HFFc6 (cell line): ENCODE measurements at places on chromosomes 6 and 20.

- peak; percentile 45 for DNase-seq
These were observed 933.4 kb downstream of the TFAP2A start for GRCh38 chr6:9481292-9482029.

DNA sequence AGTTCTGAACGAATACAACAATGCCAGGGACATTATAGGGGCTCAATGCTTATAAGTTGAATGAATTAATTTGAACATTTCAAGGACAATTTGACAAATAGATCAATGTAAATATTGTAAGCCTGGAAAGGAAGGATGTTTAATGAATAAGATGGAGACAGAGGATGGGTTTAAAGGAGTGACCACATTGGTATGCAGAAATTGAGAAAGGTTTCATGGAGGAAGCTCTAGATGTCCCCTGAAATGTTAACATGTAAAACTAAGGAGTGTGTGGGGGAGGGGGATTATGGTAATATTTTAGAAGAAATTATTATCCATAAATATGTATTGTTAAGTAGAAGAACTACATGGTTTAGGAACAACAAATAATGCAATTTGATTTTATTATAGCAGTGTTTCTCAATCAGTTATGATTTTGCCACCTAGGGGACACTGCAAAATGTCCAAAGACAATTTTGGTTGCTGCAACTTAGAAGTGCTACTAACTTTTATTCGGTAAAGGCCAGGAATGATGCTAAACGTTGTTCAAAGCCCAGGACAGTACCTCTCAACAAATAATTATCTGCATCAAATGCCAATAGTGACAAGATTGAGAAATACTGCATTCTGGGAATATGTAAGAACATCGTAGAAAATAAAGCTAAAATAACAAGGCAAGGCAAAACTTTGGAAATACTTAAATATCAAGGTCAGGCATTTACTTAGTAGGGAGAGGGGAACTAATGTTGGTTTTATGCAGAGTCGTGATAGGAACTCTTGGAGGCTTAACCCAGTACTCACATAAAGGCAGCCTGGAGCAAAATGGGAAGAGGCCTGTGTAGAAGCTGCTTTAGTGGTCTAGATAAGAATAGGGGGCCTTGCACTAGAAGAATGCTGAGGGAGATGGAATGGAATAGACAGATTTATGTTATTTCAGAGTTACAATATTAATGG, 686.9 kb upstream of the CITED2 start:
- DNase-seq, result peak; percentile 15

DNA sequence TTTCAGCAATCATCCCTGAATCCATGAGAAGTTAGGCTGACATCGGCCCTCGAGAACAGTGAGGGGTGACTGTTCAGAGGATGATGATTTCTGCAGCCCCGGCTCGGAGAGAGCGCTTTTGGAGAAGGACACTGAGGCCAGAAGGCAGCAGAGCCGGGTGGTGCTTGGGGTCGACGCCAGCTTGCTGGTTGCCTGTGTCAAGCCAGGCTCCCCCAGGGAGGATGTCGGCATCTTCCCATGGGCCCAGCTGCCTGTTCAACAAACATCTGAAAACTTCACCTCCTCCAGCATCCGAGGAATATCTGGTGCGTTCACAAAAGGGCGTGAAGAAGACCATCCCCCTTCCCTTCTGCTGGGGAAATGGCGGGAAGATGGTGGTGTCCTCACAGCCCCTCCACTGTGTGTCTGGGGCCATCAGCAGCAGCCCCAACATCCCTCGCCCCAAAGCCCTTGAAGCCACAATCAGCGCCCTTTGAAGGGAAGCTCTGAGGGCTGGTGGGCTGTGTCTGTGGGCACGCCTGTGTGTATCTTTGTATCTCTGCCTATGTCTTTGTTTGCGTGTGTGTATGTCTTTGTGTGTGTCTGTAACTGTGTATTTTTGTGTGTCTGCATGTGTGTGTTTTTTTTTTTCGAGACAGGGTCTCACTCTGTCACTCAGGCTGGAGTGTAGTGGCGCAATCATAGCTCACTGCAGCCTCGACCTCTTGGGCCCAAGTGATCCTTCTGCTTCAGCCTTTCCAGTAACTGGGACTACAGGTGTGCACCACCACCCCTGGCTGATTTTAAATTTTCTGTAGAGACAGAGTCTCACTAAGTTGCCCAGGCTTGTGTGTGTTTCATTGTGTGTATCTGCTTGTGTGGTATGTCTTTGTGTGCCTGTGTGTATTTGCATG, 97.9 kb downstream of the SULF2 start:
- no peak for DNase-seq

DNA sequence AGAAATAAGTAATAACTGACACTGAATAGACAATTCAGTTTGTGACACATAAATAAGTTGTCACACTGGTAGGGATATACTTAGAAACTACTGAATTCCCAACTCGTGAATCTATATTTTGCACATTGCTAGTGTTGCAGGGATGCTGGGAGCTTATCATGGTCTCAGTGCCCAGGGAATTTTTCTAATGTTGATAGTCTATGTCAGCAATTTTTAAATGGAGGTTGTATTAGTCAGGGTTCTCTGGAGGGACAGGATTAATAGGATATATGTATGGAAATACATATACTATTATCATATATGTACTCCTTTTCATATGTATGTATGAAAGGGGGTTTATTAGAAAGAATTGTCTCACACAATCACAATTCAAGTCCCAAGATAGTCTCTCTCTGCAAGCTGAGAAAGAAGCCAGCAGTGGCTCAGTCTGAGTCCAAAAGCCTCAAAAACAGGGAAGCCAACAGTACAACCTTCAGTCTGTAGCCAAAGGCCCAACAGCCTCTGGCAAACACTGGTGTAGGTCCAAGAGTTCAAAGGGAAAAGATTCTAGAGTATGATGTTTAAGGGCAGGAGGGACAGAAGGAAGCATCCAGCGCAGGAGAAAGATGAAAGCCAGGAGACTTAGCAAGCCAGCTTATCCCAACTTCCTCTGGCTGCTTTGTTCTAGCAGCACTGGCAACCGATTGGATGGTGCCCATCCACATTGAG, 980.9 kb upstream of the GJE1 start:
- DNase-seq, result no peak

DNA sequence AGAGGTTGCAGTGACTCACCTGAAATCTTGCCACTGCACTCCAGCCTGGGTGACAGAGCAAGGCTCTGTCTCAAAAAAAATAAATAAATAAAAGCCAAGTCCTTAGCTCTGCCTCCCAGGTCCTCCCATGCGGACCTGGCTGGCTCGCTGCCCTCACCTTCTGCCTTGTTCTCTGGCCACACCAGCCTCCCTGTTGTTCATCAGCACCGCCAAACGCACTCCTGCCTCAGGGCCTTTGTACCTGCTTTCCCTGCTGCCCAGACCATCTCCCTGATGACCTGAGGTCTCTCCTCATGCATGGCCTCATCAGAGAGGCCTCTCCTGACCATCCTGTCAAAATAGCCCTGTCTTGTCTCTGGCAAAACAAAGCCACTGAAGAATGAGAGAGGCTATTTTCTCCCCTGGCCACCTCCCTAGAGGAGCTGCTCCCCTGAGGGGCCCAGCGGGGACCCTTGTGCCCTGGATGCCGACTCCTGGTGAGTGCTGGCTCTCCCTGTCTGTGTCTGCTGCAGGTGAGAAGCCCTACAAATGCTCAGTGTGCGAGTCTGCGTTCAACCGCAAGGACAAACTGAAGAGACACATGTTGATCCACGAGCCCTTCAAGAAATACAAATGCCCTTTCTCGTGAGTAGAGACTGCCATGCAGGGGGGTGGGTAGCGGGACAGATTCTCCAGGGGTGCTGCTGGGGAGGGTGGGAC, 22.6 kb upstream of the CHMP4B start:
- no peak for DNase-seq

DNA sequence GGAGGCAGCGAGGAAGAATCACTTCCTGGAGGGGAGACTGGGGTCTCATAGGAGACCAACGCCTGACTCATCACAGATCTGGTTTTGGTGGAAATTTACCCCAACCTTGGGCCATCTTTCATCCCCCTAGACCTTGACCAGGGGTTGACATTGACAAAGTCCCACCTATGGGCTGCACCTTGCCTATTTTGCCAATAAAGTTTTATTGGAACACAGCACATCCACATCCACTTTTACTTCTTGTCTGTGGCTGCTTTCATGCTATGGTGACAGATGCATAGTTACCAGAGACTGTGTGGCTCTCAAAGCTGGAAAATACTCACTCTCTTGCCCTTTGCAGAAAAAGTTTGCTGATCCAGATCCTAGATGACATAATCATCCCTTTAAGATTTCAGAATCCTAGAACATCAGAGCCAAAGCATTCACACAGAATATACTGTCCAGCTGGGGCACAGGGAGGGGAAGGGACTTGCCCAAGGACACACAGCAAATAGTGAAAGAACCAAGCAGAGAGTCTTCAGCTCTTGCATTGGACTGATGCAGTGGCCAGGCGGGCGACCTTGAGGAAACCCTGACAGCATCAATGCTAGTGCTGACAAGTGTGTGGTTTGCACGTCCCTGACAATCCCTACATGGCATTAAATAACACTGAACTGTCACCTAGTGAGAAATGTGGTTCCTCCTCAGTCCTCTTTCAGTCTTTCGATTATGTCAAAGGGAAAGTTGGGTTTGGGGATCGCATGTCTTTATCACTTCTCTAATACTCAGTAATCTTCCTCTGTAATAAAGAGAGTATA, 41.2 kb downstream of the CD40 start:
- DNase-seq, result no peak

- DNase-seq, result no peak
These were observed 92.2 kb upstream of the F13A1 start for GRCh38 chr6:6412700-6413099.

- DNase-seq, result peak; percentile 78
These were observed 44.7 kb upstream of the ADIG start for GRCh38 chr20:38536310-38536709.

GRCh38 chr6:39753725-39754045, 28.5 kb upstream of the KIF6 start:
- DNase-seq, result no peak

DNA sequence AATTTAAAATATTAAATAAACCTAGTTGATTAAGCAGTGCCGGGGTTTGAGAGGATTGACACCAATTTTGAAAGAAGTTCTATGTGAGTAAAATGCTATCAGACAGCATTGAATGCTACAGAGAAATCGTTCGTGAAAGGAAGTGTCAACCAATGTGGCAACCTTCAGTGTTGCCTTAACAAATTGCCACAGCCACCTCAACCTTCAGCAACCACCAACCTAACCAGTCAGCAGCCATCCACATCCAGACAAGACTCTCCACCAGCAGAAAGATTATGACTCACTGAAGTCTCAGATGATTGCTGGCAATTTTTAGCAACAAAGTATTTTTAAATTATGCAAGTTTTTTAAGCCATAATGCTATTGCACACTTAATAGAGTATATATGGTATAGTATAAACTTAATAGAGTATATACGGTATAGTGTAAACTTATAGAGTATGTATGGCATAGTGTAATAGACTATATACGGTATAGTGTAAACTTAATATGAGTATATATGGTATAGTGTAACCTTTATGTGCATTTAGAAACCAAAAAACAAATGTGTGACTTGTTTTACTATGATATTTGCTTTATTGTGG, 65.3 kb upstream of the ID4 start:
- DNase-seq, result peak; percentile 42

- DNase-seq, result no peak
These were observed 318.7 kb upstream of the SOX4 start for GRCh38 chr6:21274851-21275250.

DNA sequence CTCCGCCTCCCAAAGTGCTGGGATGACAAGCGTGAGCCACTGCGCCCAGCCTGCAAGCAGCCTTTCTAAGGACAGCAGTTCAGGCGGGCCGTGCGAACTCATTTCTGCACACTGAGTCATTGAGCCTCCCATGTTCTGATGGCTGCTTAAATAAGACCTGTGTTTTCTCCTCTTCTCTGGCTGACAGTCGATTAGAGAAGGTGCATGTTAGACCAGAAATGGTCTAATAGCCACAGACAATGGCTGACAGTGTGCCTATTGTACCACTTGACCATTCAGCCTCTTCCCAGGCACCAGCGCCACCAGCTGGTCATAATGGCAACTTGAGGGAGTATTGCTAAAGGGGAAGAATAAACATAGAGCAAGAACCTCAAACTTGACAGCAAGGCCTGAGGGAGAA, 6.2 kb downstream of the CST11 start:
- peak; percentile 30 for DNase-seq

DNA sequence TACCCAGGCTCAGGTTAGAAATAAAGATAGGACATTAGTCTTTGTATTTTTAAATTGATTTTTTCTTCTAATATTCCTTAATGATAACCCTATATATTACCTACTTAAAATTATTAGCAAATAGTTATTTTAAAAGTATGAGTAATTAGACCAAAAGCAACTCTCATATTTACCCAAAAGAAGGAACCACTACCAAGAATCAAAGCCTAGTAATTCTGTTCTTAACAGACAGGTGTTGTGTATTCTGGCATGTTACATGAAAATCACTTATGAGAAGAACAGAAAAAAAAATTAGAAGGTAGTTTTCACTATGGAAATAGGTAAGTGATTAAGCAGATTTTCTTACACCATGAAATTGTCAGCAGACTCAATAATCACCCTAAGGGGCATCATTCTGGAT, 105.1 kb downstream of the ATG5 start:
- DNase-seq, result no peak

DNA sequence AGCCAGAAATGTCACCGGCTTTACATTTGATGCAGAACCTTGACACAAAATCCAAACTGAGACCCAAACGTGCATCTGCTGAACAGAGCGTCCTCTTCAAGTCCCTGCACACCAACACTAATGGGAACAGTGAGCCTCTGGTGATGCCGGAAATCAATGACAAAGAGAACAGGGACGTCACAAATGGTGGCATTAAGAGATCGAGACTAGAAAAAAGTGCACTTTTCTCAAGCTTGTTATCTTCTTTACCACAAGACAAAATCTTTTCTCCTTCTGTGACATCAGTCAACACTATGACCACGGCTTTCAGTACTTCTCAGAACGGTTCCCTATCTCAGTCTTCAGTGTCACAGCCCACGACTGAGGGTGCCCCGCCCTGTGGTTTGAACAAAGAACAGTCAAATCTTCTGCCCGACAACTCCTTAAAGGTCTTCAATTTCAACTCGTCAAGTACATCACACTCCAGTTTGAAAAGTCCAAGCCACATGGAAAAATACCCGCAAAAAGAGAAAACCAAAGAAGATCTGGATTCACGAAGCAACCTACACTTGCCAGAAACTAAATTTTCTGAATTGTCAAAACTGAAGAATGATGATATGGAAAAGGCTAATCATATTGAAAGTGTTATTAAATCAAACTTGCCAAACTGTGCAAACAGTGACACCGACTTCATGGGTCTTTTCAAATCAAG, 108.4 kb downstream of the RTN4IP1 start:
- DNase-seq, result no peak

GRCh38 chr20:50224531-50225255, 34.1 kb downstream of the CEBPB start:
- peak; percentile 94 for DNase-seq

GRCh38 chr6:43644940-43645612, at the start of gene RSPH9:
TSS of gene RSPH9 (plus strand) at chr6:43645036. CDS start at chr6:43645099, 63 bp downstream.
- no peak for DNase-seq

GRCh38 chr20:17969278-17969883, 563 bp downstream of the MGME1 start:
- DNase-seq, result no peak

- peak; percentile 62 for DNase-seq
These were observed 18.3 kb downstream of the CPNE5 start for GRCh38 chr6:36820700-36821580.
